Endothelial cell (in vitro differentiated cells): ENCODE measurements at places on chromosomes 4 and X.
A peak's percentile ranks its signal among the peaks of the same experiment; 100 is the strongest.

DNA sequence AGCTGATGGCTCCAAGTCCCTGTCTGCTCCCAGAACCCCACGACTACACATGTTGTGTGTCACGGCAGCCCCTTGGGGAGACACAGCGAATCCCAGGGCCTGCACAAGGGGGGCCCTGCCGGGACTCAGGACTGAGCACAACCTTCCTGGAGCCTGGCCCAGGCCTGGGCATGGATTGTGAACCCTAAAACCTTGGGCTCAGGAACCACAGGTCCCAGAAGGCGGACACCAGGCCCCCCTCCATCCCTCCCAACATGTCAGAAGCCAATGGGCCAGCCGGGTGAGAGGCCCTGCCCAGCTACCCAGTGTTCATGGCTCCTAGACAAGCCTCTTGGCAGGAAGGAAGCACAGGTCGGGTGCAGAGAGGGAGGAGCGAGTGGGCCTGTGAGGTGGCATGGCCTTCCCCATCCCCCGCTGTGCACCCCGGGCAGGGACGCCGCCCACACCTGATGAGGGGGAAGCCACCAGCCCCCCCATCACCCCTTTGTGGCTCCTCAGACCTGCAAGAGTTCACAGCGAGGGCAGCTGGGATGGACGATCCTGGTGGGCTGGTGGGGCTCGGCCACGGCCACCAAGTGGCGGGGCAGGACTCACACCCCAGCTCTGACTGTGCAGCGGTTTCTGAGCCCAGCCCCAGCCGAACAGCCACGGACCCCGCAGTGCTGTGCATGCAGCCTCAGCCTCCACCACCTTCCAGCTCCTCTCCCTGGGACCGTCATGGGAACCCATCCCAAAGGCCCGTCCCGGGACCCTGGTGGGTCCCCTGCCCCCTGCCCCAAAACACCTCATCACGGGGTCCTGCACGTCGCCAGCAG, 3.7 kb downstream of the PDE6B start:
- DNase-seq, result no peak

- no peak for DNase-seq
Observed at GRCh38 chr4:7462509-7462971, 27.8 kb upstream of the PSAPL1 start.

DNA sequence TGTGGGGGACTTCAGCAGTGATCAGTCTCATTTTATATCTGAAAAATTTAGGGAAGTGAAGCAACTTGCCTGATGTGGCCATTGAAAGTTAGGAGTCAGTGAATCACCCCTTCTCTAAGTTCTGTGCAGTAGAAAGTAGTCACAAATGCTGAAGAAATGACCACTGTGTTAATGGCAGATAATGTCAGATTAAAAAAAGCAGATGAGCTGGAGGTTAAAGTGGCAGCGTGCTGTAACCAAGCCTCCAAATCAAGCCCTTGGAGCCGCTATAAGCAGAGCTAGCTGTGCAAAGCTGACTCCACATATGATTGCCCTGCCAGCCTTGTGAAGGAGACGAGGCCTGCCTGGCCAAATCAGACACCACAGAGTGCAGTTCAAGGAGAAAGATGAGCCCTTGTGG, 39.2 kb upstream of the PDE5A start:
- DNase-seq, result no peak

- DNase-seq, result no peak
Observed at GRCh38 chr4:76690906-76691275, 207.1 kb downstream of the SOWAHB start.

GRCh38 chr4:1113311-1114009, at the start of gene RNF212:
TSS of gene RNF212 (minus strand) at chr4:1113564. CDS start at chr4:1113464, 100 bp downstream.
- DNase-seq, result peak; percentile 32

DNA sequence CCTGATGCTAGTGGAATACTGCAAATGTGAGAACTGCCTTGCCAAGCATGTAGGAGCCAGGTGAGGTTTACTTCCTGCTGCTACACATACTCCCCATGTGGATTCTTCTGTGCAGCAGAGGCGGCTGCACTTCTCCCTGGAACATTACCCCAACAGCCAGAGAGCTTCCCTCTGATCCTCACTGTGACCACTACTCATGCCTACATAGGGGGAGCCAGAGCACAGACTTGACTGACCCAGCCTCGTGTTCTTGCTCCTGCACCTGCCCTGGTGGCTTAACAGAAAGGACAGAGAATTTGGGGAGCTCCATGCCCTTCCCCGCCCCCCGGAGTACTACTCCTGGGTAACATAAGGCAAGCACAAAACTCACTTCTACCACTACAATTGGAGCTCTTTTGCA, 38.4 kb downstream of the UGT2A2 start:
- no peak for DNase-seq

DNA sequence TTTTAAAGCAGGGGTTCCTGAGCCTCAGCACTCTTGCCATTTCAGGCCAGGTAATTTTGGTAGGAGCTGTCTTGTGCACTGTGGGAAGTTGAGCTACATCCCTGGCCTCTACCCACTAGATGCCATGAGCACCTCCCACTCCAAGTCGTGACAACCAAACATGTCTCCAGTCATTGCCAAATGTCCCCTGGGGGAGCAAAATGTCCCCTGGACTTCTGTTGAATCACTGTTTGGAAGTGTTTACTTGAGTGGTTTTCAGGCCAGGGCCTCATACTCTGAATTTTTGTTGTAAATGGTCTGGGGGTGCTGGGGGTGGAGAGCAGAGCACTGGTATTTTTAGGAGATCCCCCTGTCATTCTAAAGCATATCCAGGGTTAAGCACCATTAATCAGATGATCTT, 3.2 kb downstream of the PDK3 start:
- no peak for DNase-seq

- no peak for DNase-seq
Observed at GRCh38 chrX:37662181-37662580, 23.4 kb upstream of the XK start.

GRCh38 chr4:6132716-6133115, 67.6 kb downstream of the JAKMIP1 start:
- no peak for DNase-seq

- no peak for DNase-seq
Observed at GRCh38 chrX:73239242-73239641, 24.6 kb upstream of the NAP1L2 start.

DNA sequence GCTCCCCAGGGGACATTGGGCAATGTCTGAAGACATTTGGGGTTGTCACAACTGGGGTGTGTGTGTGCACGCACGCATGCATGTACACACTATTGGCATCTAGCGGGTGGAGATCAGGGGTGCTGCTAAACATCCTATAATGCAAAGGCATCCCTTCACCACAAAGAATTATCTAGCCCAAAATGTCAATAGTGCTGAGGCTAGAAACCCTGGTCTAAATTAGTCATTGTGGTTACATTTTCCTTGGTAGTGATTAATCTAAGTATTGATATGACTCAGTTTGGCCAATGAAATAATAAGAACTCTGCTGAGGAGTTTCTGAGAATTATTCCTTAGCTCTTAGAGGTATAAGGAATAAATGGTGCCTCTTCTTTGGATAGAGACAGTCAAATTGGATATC, 200.2 kb downstream of the CLCN4 start:
- DNase-seq, result no peak

DNA sequence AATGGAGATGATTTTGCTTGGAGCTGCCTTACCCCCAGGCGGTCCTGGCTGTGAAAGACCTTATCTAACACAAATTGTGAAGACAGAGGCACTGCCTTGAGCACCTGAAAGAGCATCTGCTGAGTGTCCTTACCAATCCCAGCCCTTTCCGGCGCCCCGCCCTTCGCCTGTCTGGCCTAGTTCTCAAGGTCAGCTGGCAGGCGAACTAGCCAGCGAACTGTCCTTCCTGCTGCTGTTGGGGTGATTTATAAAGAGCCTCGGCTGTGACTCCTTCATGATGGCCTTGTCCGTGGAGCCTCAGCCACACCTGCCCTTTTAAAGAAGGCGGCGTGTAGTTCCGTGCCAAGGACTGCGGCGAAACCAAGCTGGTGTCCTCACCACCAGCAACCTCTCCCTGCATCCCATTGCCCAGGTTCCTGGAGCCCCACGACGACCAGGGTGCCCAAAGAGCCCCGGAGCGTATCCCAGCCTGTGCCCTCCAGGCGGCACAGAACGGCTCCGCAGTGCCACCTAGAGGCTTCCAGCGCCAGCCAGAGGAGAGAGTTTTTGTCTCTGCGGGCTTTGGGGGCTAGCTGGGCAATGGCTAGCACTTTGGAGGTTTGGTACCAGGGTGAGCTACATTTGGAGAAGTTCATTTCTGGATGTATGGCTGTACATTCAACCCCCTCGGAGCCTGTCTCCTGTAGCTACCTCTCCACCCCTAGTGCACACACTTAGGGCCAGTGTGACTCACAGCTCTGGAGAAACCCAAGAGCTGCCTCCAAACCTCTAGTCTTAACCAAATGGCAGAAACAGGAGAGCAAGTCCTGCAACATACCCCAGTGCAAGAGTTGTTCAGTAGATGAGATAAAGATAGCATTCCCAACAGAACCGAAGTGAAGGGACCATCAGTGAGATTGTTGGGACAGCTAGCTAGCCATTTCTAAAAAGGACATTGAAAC, 36.8 kb upstream of the VMA21 start:
- DNase-seq, result peak; percentile 64

DNA sequence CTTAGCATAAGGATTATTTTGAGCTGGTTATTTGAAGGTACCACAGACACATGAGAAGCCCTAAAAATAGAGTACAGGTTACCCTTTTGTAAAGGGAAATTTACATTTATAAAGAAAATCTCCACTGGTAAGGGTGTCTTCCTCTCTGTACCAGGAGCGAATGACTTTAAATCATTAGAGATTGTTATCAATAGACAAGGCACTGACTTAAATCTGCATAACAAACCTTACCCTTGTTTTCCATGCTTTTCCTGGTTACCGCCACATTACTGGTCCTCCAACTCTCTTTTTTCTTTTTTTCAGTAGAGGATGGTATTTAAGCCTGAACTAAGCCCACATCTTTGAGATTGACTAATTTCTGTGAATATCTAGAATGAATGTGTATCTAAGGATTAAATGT, 129.8 kb downstream of the SLC7A11 start:
- no peak for DNase-seq

- no peak for DNase-seq
Observed at GRCh38 chrX:38052096-38052495, 45.7 kb downstream of the SYTL5 start.

DNA sequence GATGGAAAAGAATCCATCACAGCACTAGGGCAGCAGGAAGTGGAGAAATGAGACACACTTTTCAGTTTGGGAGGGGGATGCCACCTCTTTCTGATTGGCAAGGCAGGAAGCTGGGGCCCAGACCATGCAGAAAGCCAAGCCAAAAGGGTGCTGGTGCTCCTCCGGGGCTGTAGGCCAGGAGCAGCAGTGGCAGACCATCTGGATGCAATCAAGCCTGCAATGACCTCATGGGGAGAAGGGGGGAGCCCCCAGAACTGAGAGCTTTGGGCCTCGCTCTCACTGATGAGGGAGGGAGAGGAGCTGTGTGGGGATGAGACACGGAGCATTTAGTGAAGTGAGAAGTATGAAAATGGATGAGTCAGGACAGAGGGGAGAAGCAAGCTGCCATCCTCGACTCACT, 141.3 kb upstream of the NALF2 start:
- DNase-seq, result no peak

- DNase-seq, result no peak
Observed at GRCh38 chr4:148266240-148266639, 176.0 kb downstream of the NR3C2 start.

GRCh38 chr4:74667944-74668343, 126.4 kb downstream of the BTC start:
- no peak for DNase-seq

GRCh38 chr4:97121493-97121892, 1021.8 kb downstream of the STPG2 start:
- no peak for DNase-seq

DNA sequence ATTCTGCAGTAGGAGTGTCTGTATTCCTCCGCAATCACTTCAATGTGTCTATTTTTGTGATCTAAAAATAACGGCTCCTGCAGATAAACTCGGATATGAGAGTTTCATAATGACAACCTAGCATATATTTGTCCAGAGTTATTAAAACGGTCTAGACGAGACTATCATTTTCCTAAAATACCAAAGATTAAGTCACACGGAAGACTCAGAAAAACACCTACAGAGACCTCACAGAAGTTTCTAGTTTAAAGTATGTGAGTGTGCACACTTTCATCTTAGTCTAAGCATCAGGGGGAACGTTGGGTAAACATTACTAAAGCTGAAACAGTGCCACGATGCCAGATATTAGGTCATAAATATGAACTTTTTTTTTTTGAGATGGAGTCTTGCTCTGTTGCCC, 156.9 kb downstream of the AFAP1 start:
- no peak for DNase-seq

DNA sequence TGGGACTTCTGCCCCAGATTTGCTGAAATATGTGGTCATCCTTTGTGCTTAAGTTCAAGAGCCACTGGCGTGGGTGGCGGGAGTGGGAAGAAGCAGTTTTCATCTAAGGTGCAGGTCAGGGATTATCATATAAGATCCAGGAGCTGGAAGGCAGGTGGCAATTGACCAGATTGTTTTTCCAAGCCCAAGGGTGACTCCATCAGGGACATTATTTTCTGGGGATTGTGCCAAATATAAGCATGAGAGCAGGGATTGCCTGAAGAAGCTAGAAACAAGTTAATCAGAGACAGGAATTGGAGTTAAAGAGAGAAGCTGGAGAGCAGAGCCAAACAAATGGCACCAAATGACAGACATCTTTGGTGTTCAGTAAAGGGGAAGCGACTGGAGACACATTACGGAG, 19.4 kb upstream of the SEL1L3 start:
- no peak for DNase-seq

GRCh38 chr4:72312032-72312650, 256.9 kb downstream of the ADAMTS3 start:
- no peak for DNase-seq

- DNase-seq, result no peak
Observed at GRCh38 chrX:10173331-10173900, 16.6 kb downstream of the CLCN4 start.

GRCh38 chr4:3809028-3809427, 42.8 kb downstream of the ADRA2C start:
- no peak for DNase-seq

GRCh38 chr4:158182736-158183135, 9.9 kb upstream of the GASK1B start:
- no peak for DNase-seq

DNA sequence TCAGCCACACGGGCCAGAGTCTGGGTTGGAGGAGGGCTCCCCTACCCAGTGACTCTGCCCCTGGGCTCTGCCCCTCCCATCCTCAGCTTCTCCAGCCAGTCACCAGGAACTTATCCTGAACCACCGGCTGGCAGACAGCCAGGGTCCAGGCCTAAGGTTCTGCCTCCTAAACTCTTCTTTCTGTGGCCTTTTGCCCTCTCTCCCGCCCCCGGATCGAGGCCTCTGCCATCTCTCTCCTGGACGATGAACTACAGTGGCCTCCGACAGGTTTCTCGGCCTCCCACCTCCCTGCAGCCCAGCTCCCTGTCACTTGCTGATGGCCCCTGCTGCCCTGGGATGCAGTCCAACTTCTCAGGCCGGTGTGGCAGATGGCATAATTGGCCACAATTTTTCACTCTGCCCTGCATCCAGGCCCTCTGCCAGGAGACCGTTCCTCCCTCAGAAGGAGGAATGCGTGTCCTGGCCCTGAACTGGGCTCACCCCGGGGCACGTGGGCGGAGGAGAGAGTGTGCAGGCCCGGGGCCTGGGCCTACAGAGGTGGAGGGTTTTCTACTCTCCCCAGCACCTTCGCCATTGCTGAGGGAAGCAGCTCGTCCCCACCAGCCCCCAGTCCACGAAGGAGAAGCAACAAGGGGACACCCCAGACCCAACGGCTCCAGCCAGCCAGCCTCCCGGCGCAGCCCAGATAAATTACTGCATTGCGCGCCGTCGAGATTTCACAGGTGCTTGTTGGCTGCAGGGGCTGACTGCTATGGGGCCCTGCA, 81.9 kb upstream of the LRPAP1 start:
- DNase-seq, result no peak
